ENCODE measurements at places on chromosomes 2 and 18.

- DNase-seq, result no peak
Observed at GRCh38 chr2:233124421-233125080, 64.4 kb downstream of the INPP5D start.

DNA sequence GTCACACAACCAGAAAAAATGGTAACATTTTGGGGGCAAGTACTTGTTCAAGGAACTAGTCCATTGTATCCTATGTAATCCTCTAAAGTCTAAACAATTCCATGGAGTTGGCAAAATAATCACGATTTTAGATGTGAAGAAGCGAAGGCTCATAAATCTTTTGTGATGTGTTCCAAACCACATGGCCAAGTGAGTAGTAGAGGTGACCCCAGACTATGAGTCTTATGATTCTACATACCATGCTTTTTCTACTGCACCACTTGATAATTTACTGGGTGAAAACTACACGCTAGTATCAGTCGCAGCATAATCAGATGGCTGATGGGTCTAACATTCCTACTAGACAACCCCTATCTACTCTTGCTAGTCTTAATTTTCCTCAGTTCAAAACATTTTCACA, 371.4 kb downstream of the OSR1 start:
- no peak for DNase-seq

DNA sequence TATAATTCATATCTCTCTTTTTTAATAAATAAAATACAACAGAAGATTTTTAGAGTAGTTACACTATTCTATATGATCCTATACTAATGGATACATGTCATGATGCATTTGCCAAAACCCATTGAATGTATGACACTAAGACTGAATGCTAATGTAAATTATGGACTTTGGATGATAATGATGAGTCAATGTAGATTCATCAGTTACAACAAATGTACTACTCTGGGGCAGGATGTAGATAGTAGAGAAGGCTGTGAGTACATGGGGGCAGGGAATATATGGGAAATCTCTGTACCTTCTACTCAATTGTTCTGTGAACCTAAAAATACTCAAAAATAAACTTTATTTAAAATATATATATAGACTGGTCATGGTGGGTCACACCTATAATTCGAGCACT, 45.6 kb upstream of the NEDD4L start:
- no peak for DNase-seq

- DNase-seq, result no peak
Observed at GRCh38 chr2:5939553-5939952, 247.4 kb downstream of the SOX11 start.

DNA sequence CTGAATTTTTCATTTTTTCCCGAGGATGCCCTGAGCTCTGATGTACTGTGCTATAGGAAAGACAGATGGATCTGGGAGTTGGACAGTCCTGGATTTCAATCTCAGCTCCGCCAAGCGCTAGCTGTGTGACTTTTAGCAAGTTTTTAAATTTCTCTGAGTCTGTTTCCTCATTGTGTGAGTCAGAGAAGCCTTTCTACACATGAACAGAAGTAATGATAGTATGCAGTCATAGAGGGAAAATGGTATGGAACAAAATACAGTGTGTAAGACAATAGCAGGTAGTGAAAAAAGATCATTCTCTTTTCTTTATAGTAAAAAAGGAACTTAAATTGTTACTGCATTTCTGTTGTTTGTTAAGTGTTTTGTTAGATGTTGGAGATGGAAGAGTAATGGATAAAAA, 52.4 kb upstream of the PPM1B start:
- no peak for DNase-seq

GRCh38 chr18:63031375-63031774, 288.2 kb downstream of the BCL2 start:
- no peak for DNase-seq

- no peak for DNase-seq
Observed at GRCh38 chr2:238839428-238839827, 8.5 kb upstream of the TWIST2 start.

GRCh38 chr2:241240320-241241004, 52.0 kb downstream of the ANO7 start:
- no peak for DNase-seq

- DNase-seq, result no peak
Observed at GRCh38 chr18:78809845-78810244, 169.8 kb upstream of the SALL3 start.

- no peak for DNase-seq
Observed at GRCh38 chr2:149989447-149990063, 402.0 kb upstream of the MMADHC start.

- DNase-seq, result no peak
Observed at GRCh38 chr18:11991021-11991795, 9.9 kb downstream of the IMPA2 start.

- DNase-seq, result no peak
Observed at GRCh38 chr2:55403256-55403998, 16.2 kb downstream of the CCDC88A start.

DNA sequence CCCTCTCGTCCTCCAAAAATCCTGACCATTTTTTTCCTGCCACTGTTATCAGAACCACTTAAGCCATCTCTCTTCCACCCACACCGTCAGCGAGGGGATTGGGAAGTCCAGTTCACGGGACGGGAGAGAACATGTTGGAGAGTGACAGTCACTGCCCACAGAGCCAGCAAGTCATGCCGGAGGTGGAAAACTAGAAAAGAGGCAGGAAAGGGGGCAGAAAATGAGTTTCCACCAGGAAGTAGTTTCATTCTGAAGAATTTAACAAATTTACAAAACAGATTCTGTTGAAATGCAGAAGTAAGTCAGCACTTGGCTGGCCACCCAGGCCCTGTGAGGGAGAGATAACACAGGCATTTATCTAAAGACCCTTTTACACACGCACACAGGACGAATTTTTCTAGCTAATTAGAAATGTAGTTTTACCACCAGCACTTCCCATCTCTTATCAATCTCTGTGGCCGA, 431.3 kb downstream of the TSN start:
- DNase-seq, result no peak

GRCh38 chr2:63658176-63658968, 69.6 kb downstream of the MDH1 start:
- DNase-seq, result no peak

DNA sequence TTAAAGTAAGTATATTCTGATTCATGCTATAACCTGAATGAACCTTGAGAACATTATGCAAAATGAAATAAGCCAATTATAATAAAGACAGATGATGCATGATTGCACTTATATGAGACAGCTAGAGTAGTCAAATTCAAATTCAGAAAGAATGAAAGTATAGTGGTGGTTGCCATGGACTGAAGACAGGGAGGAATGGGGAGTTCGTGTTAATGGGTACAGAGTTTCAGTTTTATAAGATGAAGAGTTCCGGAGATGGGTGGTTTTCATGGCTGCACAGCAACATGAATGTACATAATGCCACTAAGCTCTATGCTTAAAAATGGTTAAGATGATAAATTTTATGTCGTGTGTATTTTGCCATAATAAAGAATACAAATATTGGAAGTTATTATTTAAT, 751.2 kb downstream of the TSN start:
- DNase-seq, result no peak

DNA sequence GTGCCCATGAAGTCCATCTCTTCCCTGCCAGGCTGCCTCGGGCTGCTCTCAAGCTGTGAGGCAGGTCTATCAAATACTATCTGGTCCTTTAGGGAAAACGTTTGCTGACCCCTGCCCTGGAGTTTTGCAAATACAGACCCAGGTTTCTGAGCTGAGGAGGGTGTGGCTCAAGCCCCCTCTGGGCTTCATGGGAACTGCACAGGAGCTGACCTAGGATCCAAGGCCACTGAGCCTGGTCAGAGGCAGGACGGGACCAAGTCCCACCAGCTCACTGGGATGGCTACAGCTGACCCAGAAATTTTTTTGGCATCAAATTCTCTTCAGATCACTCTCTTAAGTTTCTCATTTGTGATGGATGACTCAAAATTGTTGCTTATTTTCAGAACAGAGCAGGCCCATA, 14.1 kb downstream of the ZNF516 start:
- DNase-seq, result no peak

GRCh38 chr2:22692746-22693145, 692.2 kb upstream of the KLHL29 start:
- no peak for DNase-seq

GRCh38 chr18:75216212-75216910, 5.8 kb downstream of the TSHZ1 start:
- DNase-seq, result no peak

GRCh38 chr2:128642316-128642715, 323.6 kb upstream of the HS6ST1 start:
- DNase-seq, result no peak
